Activated CD8-positive, alpha-beta memory T cell treated with anti-CD3 and anti-CD28 coated beads, Interleukin-2, amount 50 U/mL, for 48 hours (primary cell): ENCODE measurements at places on chromosomes 2 and 18.

DNA sequence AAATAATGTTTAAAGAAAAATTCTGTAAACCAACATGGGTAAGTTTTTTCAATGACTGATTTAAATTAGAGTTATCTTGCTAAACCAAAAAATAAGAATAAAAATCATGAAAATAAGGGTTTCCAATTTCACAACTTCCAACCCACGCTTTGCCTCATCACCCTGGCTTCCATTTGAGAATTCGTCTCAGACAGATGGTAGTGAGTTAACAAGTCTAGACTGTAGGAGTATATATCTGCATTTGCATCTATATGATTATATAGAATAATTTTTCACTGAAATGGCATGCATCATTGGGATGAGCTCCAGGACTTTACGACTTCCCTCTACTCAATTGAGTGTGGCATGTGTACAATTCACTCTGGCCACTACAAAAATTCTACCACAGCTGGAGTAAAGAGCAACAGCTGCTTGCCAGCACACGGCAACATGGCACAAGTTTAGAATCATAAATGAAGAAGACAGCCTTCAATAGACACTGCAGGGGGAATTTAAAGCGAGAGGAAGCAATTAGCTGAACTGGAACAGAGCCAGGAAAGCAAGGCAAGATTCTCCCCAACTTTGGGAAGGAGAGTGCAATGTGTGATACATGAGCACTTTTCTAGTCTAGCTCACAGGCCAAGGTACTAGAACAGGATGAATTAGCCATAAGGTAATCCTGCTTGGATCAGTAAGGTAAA lies 1673.5 kb upstream of the CELF4 start:
- DNase-seq, result no peak

DNA sequence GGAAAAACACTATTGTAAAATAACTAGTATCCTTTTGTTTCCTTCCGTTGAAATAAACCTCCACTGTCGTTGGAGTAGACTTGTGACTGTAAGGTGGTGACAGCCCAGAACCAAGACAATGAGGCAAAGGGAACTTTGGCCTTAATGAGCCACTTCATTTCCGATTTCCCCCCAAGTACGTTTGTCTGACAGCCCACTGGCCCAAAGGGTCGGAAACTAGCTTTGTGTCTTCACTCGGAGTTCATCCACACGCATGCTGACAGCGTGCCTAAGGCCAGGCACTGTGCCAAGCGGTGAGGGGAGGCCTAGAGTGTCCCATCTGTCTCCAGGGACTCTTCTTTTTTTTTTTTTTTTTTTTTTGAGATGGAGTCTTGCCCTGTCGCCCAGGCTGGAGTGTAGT lies 21.0 kb downstream of the HJURP start:
- DNase-seq, result peak; percentile 28

DNA sequence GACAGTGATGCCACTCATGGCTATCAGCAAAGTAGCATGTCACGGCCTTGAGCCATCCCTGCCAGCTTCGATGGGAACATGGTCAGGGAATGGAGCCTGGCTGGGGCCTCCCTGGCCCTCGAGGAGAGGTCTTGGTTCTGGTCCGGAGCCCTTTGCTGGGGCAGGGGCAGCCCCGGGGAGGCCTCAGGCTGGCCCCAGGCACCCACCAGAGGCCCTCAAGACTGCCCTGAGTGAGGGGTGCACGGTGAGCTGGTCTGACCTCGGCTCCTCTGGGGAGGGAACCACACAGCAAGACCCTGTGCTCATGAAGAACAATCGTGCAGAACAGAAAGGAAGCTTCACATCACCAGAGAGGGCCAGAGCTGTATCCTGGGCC lies 75.2 kb upstream of the OTOS start:
- DNase-seq, result no peak

GRCh38 chr2:32357318-32358110 lies 691 bp downstream of the BIRC6 start:
- DNase-seq, result peak; percentile 77

DNA sequence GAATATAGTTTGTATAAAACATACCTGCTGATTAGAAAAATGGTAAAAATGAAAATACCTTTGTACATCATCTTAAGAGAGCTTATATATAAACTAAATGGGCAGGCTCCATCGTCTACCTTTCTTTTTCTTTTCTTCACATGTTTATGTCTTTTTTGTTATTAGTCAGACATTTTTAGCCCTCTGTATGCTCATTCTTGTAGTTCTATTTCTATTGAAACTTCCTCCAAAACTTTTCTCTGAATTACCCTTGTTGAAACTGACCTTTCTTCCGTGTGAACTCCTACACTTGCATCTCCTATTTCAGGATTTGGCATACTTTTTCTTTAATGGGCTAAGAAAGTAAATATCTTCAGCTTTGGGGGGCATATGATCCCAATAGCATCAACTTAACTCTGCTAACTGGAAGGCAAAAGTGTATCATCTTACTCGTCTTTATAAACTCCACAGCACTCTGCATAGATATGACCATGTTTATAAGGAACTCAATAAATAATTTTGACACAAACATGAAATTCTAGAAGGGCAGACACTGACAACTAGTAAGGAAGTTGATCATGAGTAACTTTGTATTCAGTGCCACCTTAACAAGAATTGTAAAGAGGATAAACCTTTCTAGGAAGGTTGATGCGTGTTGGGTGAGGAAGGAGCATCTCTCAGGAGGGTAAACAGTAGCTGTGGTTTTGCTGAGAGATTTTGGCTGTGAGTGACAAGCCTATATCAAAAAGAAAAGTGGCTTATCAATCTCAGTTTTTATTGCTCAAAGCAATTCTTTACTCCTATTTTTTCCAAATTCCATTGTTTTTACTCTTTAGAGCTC lies 127.6 kb downstream of the PIK3C3 start:
- DNase-seq, result no peak

DNA sequence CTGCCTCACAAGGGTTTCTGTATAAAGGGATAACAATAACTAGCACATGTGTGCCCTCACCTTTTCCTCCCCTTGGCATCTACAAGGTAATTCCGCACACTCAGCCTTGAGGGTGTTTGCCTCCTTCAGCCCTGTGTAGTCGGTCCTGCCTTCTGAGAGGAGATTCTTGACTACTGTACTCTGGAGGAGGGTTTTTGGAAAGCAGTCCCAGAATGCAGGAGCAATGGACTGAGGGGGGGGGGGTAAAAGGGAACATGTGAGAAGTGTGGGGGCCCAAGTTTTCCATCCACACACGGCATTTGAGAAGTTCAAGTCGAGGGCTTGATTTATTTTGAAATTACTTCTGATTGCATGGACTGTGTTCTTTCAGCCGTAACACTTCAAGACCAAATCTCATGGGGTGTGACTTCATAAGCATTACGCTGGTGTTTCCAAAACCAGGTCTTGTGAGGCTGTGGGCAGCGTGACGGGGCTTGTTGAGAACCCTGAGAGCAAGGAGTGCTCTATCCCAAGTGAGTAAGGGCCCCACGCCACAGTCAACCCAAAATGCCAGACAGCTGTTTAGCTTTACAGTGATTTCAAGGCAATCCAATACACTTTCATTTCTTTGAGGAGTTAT lies 198.7 kb upstream of the MEIS1 start:
- DNase-seq, result no peak
